ENCODE measurements at places on chromosomes 16 and 17.

DNA sequence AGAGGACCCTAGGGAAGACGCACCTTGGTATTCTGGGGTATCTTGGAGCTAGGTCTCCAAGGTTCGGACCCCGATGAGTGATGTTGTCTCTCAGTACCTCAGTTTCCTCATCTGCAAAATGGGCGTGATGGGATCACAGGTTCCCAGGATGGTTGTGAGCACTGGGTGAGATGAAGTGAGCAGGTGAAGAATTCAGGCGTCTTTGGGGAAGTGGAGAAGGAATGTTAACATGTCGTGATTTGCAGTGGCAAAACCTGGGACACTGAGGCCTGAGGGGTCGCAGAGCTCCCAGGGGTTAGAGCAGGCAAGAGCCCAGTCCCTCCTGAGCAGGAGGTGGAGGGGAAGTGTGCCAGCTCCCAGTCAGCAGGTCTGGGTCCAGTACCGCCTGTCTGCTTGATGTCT lies 215.1 kb upstream of the GSE1 start:
- DNase-seq, result no peak

DNA sequence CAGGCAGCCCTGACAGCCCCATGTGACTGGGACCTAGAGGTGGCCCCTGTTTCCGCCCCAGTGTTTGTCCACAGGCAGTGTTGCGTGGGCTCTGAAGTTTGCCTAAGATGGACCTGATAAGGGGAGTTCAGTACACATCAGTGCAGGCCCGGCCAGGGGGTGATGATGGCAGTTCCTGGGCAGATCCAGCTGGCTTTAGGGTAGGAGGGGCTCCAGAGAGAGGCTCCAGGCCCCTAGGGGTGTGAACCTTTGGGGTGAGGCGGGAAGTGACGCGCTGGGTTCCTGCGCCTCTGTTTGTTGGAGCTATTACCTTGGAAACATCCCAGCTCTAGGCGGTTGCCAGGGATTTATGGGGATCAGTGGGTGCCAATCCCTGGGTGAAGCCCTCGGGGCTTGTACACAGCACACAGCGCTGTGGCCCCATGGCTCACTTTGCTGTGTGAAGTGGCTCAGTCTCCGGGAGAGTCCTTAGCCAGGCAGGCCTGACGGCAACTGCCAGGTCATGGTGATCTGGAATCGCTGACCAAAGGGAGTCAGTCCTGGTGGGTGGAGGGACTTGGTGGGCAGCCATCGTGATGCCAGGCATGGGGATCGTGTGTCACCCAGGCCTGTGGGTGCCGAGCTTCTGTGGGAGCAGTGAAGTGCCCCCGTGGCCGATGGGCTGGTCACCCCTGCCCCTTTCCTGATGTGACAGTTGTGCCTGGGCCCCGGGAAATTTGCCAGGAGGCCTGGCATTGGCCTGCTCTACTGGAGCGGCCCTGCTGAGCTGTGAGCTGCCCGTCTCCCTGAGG lies 146.1 kb downstream of the SEC14L1 start:
- no peak for DNase-seq

DNA sequence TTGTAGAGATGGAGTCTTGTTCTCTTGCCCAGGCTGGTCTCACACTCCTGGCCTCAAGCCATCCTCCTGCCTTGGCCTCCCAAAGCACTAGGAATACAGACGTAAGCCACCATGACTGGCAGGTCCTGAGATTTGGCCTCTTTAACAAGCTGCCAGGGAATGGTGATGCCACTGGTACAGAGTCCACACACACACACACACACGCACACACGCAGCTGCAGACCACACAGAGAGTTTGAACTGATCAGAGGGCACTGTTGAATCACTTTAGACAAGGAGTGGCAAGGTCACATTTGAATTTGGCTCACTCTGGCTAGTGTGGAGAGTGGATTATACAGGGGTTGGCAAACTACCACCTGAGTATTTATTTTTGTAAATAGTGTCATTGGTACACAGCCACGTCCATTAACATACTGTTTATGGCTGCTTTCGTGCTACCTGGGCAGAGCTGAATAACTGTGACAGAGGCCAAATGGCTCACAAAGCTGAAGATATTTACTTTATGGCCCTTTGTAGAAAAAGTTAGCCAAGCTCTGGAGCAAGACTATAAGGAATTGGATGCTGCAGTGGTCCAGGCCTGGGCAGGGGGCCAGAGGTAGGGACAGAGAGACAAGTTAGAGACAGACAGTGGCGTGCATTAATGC lies 9.9 kb downstream of the ITPRIPL2 start:
- DNase-seq, result no peak

- no peak for DNase-seq
These were observed 489.9 kb upstream of the CDH5 start for GRCh38 chr16:65876624-65877023.

- no peak for DNase-seq
These were observed 78.5 kb downstream of the ZZEF1 start for GRCh38 chr17:4064366-4064765.

DNA sequence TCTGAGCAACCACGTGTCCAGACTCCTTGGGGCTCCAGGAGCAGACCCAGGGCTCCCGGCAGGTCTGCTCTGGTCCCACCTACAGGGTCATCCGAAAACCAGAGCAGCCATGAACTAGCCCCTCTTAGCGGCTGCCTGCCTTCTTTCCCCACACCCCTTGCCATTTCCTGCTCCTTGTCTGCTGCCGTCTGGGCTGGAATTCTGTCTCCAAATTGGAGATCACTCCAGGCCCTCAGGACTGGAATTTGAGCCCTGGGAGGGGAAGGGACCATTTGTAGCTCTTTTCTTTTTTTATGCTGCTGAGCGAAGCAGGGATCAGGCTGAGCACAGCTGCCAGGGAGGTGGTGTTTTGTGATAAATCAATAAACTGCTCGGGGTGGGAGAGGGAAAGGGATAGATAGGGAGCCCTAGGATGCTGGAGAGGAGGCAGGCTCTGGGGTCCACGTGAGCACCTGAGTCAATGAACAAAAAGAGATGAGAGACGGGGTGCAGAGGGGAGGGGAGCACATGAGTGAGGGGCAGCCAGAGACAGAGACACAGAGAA lies 257.5 kb downstream of the ENGASE start:
- no peak for DNase-seq

Data from stimulated activated CD8-positive, alpha-beta memory T cell treated with anti-CD3 and anti-CD28 coated beads, Interleukin-7, amount 100 ng/mL, for 1 hour (primary cell).